ENCODE measurements at places on chromosomes 4 and X.
A peak's percentile ranks its signal among the peaks of the same experiment; 100 is the strongest.

GRCh38 chr4:17082186-17082585 is 183.7 kb upstream of the LDB2 start:
- H3K4me3 ChIP-seq, result no peak overlapping the region
- no peak overlapping the region for H3K27ac ChIP-seq
- no peaks in the 10 kb centered on the region for H3K27me3 ChIP-seq
- no peak for DNase-seq
- no peaks in the 10 kb centered on the region for H3K36me3 ChIP-seq

GRCh38 chrX:154815274-154815818 is 10.1 kb upstream of the MPP1 start:
- H3K4me1 ChIP-seq, result no peaks in the 10 kb centered on the region
- no peaks in the 10 kb centered on the region for H3K36me3 ChIP-seq
- no peak overlapping the region for H3K4me3 ChIP-seq
- no peak for DNase-seq
- H3K27ac ChIP-seq, result no peak overlapping the region
- no peaks in the 10 kb centered on the region for H3K27me3 ChIP-seq

GRCh38 chr4:103375278-103375677 is 177.1 kb upstream of the CENPE start:
- no peaks in the 10 kb centered on the region for H3K4me1 ChIP-seq
- H3K4me3 ChIP-seq, result no peak overlapping the region
- no peaks in the 10 kb centered on the region for H3K36me3 ChIP-seq

DNA sequence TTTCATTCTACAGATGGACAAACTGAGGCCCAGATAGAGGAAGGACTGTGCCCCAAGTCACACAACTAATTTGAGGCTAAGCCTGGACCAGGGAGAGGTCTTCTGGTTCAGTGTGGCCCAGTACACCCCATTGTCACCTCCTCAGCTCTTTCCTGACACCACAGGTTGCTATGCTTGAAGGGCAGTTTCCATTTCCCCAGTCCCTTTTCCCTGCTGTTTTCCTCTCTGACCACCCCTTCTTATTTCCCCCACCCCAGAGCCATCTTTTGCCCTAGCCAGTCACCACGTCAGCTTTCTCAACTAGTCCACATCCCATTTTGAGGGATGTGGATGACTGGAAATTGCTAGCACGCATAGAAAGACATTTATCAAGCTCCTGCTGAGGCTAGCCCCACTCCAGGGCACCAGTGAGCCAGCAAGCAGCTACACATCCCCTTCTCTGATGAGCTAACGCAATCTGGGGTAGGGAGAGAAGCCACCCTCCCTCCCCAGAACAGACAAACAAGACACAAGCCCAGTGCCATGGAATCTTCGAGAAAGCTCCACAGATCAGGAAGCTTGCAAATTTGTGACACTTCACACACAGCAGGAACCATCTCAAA is 1.3 kb downstream of the GABRE start:
- DNase-seq, result no peak
- no peaks in the 10 kb centered on the region for H3K27me3 ChIP-seq
- no peak overlapping the region for H3K4me3 ChIP-seq

GRCh38 chr4:185020863-185021761 is 2.8 kb downstream of the HELT start:
- DNase-seq, result no peak
- H3K4me1 ChIP-seq, result peaks cover 6% of the 10 kb centered on the region
- H3K27ac ChIP-seq, result no peak overlapping the region
- no peak overlapping the region for H3K4me3 ChIP-seq
- H3K36me3 ChIP-seq, result no peaks in the 10 kb centered on the region

- DNase-seq, result no peak
- no peaks in the 10 kb centered on the region for H3K4me1 ChIP-seq
- no peaks in the 10 kb centered on the region for H3K36me3 ChIP-seq
- no peak overlapping the region for H3K4me3 ChIP-seq
- H3K27me3 ChIP-seq, result no peaks in the 10 kb centered on the region
- H3K27ac ChIP-seq, result no peak overlapping the region
These were observed 61.3 kb downstream of the STOX2 start for GRCh38 chr4:183966371-183966770.

GRCh38 chrX:107000013-107000515 is at the start of gene MORC4:
Gene MORC4, minus strand, starts transcription at chrX:107000212. Its CDS starts 243 bp downstream, at chrX:106999969.
- peaks cover 5% of the 10 kb centered on the region for H3K4me1 ChIP-seq
- peaks cover 4% of the 10 kb centered on the region for H3K27me3 ChIP-seq
- H3K4me3 ChIP-seq, result peak within 1 kb of the TSS; percentile 46
- peak within 1 kb of the TSS; percentile 3 for H3K27ac ChIP-seq
- DNase-seq, result peak; percentile 65

GRCh38 chr4:103410386-103410785 is 212.2 kb upstream of the CENPE start:
- H3K36me3 ChIP-seq, result no peaks in the 10 kb centered on the region
- no peak for DNase-seq
- H3K4me3 ChIP-seq, result no peak overlapping the region
- H3K27me3 ChIP-seq, result no peaks in the 10 kb centered on the region
- no peaks in the 10 kb centered on the region for H3K4me1 ChIP-seq

- H3K27me3 ChIP-seq, result no peaks in the 10 kb centered on the region
- H3K36me3 ChIP-seq, result no peaks in the 10 kb centered on the region
- no peak for DNase-seq
- no peak overlapping the region for H3K27ac ChIP-seq
- H3K4me3 ChIP-seq, result no peak overlapping the region
- H3K4me1 ChIP-seq, result no peaks in the 10 kb centered on the region
These were observed 59.0 kb upstream of the AGTR2 start for GRCh38 chrX:116111497-116111896.

DNA sequence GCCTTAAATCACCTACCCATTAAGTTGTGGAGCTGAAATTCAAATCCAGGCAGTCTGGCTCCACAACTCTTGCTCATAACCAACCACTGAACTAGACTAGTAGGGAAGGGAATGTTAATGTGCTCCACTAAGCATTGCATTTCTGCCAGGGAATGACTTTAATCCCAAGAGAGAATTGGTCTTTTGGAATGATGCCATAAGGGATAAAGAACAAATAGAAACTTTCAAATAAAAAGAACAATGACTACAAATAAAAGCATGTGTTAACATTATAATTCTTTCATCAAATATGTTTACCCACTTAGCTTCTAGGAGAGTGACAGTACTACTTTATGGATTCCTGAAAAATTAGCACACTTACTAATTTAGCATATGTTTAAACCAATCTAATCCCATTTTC is 905.9 kb downstream of the CENPC start:
- DNase-seq, result no peak
- H3K36me3 ChIP-seq, result no peaks in the 10 kb centered on the region
- H3K27me3 ChIP-seq, result no peaks in the 10 kb centered on the region
- no peak overlapping the region for H3K4me3 ChIP-seq
- H3K27ac ChIP-seq, result no peak overlapping the region
- H3K4me1 ChIP-seq, result no peaks in the 10 kb centered on the region

GRCh38 chr4:99824070-99824599 is 7.5 kb downstream of the DAPP1 start:
- H3K4me1 ChIP-seq, result no peaks in the 10 kb centered on the region
- H3K36me3 ChIP-seq, result no peaks in the 10 kb centered on the region
- H3K27ac ChIP-seq, result no peak overlapping the region
- DNase-seq, result no peak
- no peaks in the 10 kb centered on the region for H3K27me3 ChIP-seq

GRCh38 chrX:13939741-13940597 is 89.7 kb downstream of the GEMIN8 start:
- H3K4me1 ChIP-seq, result peaks cover 11% of the 10 kb centered on the region
- no peak overlapping the region for H3K27ac ChIP-seq
- no peak for DNase-seq
- no peak overlapping the region for H3K4me3 ChIP-seq
- H3K27me3 ChIP-seq, result peaks cover 6% of the 10 kb centered on the region

DNA sequence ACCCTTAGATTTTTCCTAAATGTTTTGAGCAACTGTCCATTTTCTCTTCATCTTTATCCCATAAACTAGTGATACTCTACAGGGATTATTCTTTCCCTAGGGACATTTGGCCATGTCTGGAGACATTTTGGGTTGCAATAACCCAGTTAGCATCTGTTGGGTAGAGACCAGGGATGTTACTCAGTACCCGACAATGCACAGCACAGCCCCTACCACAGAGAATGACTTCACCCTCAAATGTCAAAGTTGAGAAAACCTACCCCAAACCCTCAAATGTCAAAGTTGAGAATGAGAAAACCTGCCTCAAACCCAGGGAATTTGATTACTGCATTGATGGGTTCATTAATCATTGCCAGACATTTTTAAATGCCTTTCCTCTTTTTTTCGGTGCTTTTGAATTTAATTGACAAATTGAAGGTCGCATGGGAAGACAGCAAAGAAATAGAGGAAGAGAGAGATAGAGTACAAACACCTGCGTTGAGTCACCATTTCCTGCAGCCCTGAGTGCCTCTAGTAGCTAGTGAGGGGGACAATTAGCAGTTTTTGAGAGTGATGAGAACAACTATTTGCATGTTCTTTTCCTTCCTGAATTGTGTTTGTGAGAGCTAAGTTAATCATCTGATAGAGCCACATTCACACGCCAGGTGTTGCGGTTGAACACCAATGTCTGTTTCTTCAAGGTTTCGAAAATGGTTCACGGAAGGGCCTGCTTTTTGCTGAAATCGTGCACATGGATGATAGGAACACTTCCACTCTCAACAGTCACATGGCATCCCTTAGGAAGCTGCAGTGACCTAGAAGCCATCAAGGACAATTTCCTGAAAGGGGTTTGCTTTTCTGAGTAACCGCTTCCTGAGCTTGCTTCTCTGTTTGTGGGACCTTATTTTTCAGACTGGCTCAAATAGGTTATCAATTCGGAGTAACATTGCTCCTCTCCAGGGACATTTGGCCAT is 203.9 kb upstream of the VCX3A start:
- no peak for DNase-seq
- H3K4me3 ChIP-seq, result no peak overlapping the region
- no peak overlapping the region for H3K27ac ChIP-seq
- no peaks in the 10 kb centered on the region for H3K4me1 ChIP-seq
- no peaks in the 10 kb centered on the region for H3K36me3 ChIP-seq
- H3K27me3 ChIP-seq, result no peaks in the 10 kb centered on the region

- H3K27me3 ChIP-seq, result no peaks in the 10 kb centered on the region
- H3K4me3 ChIP-seq, result peak overlapping the region; percentile 54
These were observed 9.7 kb downstream of the GC start for GRCh38 chr4:71774136-71774535.

DNA sequence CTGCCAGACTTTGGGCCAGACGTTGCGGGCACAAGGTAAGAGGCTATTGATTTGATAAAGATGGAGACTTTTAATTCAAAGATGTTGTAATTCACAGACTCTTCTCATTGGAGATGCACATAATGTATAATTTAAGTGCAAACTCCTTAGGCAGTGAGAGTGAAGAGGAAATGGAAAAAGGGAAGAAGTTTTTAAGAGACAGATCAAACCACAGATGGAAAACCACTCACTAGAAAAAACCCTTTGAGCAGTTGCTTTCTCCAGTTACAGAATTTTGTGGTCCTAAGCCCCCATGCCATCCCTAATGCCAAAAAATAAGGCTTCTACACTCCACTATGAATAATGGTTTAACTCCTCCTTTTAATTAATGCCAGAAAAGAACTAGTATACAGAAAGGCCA is 977.1 kb upstream of the PRKX start:
- DNase-seq, result no peak
- H3K36me3 ChIP-seq, result no peaks in the 10 kb centered on the region
- no peak overlapping the region for H3K27ac ChIP-seq
- no peaks in the 10 kb centered on the region for H3K27me3 ChIP-seq
- H3K4me3 ChIP-seq, result no peak overlapping the region

DNA sequence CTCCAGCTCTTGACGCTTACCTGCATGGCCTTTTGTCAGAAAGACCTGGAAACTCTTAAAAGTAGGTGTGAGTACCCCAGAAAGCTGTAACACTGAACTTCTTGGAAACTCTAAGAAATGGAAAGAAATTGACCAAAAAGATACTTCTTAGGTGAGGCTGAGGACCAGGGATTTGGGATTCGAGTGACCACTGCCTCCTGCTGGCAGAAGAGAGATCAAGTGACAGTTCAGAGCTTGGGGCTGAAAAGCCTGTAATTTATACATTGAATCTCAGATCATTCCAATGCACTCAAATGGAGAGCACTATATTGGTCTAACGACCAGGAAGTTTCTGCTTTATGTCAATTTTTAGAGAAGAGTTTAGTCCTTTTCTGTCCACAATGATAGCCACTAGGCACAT is 204.6 kb downstream of the PDGFRA start:
- no peaks in the 10 kb centered on the region for H3K27me3 ChIP-seq
- no peak for DNase-seq
- no peaks in the 10 kb centered on the region for H3K36me3 ChIP-seq
- no peaks in the 10 kb centered on the region for H3K4me1 ChIP-seq

GRCh38 chr4:30716681-30717207 is 3.4 kb upstream of the PCDH7 start:
- DNase-seq, result no peak
- no peak overlapping the region for H3K4me3 ChIP-seq
- H3K27me3 ChIP-seq, result no peaks in the 10 kb centered on the region
- peak overlapping the region; percentile 20 for H3K27ac ChIP-seq
- peaks cover 5% of the 10 kb centered on the region for H3K4me1 ChIP-seq

DNA sequence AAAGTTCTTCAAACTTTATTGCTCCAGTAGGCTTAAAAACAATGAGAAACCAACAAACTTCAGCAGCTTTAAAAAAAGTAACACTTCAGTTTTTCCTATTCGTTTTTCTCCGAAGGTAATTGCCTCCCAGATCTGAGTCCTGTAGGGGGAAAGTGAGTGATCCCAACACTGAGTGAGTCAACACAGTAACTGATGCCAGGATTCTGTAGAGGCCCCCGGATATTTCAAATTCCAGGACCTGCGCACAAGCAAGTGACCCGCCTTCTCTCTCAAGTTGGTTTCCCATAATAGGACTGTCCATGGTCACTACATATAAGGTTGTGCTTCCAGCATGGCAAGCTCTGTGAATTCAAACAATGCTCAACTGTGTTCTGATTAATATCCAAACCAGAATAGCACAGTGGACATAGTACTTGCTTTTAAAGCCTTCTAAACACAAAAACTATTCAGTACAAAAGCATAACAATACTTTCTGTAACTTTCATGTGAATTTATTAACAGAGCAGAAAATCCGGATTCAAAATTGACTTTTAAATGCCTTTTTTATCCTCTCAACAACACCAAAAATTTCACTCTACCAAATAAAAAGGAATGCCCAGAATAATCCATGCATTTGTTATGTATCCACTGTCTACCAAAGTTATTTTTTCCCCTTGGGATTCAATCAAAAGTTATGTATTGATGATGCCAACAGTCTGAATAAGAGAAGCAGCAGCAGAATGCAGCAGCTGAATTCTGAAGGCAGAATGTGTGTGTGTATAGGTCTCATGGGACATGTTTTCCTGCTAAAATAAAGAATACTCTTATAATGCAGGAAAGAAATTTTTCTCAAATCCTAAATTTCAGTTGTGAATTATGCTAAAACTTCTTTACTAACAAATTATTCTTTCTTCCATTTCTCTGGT is at the start of gene DMD:
Gene DMD, minus strand, starts transcription at position 194 of the 905 bp plus-strand sequence. CDS start 237 bp downstream, outside the sequence.
- H3K27ac ChIP-seq, result no peak within 1 kb of the TSS
- DNase-seq, result no peak
- H3K4me1 ChIP-seq, result no peaks in the 10 kb centered on the region
- no peaks in the 10 kb centered on the region for H3K27me3 ChIP-seq
- no peaks in the 10 kb centered on the region for H3K36me3 ChIP-seq

Data from liver (tissue), 10 donors.